Nucleus accumbens (tissue), 56 donors: ENCODE measurements at places on chromosomes 12 and 14.

- DNase-seq, result peak; percentile 27
These were observed 31.1 kb upstream of the MON2 start for GRCh38 chr12:62435303-62436163.

- DNase-seq, result peak; percentile 63
These were observed 554 bp downstream of the SPPL3 start for GRCh38 chr12:120903412-120904196.

GRCh38 chr14:69013943-69014782, 35.1 kb upstream of the ACTN1 start:
- DNase-seq, result no peak

- no peak for DNase-seq
These were observed 17.9 kb downstream of the WASHC3 start for GRCh38 chr12:102043928-102044327.

GRCh38 chr14:91376547-91377477, 40.8 kb downstream of the CCDC88C start:
- DNase-seq, result no peak

DNA sequence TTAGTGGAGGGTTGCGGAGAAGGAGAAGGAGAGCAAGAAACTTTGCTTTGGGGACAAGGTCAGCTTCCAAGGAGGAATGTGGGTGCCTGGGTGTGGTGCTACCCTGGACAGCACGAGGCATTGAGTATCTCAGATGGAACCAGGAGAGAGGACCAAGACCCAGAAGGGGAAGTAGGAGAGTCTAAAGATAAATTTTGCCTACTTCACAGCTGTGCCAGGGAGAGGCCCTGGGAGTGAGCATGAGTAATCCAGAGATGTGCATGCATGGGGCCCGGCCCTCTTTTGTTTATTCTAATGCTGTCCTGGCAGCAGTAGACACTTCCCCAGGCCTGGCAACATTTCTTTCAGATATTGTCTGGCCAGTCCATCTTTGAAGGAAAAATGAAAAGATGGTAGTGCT, 49.5 kb upstream of the GNPNAT1 start:
- DNase-seq, result no peak

GRCh38 chr12:12717586-12718380, 615 bp downstream of the CDKN1B start:
- peak; percentile 42 for DNase-seq

DNA sequence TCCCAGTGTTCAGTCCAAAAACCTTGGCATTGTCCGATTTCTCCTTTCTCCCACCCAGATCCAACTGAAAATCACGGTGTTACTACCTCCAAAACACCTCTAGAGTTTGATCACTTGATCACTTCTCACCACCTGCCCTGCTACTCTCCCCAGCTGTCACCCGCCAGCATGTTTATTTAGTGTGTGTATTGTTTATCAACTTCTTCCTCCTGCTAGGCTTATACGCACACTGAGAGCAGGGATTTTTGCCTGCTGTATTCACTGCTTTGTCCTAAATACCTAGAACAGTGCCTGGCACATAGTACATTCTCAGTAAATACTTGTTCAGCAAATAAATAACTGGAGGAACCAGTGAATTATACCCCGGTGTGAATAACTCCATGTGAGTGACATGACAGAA, 5.0 kb downstream of the BDKRB1 start:
- no peak for DNase-seq

DNA sequence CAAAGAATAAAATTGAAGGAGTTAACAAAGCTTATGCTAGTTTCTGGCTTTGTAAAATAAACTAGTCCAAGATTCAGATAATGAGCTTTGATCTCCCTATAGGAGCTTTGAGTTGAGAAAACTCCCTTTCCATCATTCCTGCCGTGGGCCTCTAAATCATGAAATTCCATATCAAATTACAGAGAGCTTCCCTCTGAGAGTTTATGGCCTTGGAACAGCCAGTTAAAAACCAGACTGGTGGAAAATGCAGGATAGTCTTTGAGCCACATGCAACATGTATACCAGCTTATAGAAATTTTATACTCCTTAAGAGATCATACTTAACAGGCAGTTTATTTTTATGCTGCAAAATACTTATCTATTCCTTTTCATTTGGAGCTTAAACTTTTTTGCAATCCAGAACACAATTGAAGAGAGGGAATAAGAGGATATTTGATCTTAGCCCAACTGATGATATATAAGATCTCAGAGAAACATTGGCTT, 175.8 kb upstream of the ATP2B1 start:
- no peak for DNase-seq

GRCh38 chr12:50086148-50086547, 1.0 kb downstream of the SMARCD1 start:
- DNase-seq, result no peak

- DNase-seq, result no peak
These were observed 144.1 kb upstream of the BTG1 start for GRCh38 chr12:92289629-92290349.

GRCh38 chr12:78241446-78241845, 410.8 kb downstream of the NAV3 start:
- DNase-seq, result no peak
